ENCODE measurements at places on chromosomes 3 and 15.

- no peak for DNase-seq
Observed at GRCh38 chr3:53675942-53676341, 170.3 kb downstream of the CHDH start.

- no peak for DNase-seq
Observed at GRCh38 chr3:3778641-3779270, 20.5 kb upstream of the LRRN1 start.

GRCh38 chr3:14780927-14781507 is 37.7 kb upstream of the FGD5 start:
- no peak for DNase-seq

GRCh38 chr3:5021116-5022092 is 42.2 kb downstream of the BHLHE40 start:
- DNase-seq, result no peak

GRCh38 chr3:189278221-189278620 is 106.5 kb downstream of the TPRG1 start:
- no peak for DNase-seq

DNA sequence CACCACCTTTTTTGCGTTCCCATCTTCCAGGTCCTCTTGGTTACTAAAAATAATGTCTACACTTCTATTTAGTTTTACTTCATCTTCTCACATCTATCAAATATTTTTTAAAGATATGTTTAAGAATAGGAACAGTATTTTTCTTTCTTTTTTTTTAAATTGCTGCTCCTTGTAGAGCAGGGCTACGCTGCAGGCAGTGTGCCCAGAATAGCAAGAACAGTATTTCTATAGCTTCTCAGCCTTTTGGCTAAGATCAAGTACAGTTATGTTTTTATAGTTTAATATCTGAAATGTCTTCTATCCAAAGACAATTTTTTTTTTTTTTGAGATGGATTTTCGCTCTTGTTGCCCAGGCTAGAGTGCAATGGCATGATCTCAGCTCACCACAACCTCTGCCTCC is 73.0 kb downstream of the MYO9A start:
- DNase-seq, result no peak

GRCh38 chr15:101320501-101321052 is 25.5 kb upstream of the SNRPA1 start:
- peak; percentile 39 for DNase-seq

DNA sequence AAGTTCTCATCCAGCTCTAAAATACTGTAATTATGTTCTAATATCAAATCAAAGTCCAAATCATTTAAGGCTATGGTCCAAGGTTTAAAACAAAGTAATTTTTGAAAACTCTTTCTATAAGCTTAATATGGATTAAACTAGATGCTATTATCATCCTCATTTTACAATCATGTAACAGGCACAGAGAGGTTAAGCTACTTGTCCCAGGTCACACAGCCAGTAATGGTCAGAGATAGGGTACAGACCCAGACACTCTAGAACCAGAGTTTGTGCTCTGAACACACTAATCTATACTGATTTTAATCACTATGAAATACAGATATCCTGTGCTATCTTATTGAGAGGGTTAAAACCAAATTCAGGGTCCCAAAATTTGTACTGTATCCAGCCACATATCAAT is 44.8 kb downstream of the DENND4A start:
- DNase-seq, result no peak

GRCh38 chr3:126773783-126774182 is 69.7 kb downstream of the CHCHD6 start:
- no peak for DNase-seq

GRCh38 chr3:187733371-187733770 is 11.9 kb downstream of the BCL6 start:
- no peak for DNase-seq

- no peak for DNase-seq
Observed at GRCh38 chr3:47836986-47837385, 34.0 kb downstream of the DHX30 start.

DNA sequence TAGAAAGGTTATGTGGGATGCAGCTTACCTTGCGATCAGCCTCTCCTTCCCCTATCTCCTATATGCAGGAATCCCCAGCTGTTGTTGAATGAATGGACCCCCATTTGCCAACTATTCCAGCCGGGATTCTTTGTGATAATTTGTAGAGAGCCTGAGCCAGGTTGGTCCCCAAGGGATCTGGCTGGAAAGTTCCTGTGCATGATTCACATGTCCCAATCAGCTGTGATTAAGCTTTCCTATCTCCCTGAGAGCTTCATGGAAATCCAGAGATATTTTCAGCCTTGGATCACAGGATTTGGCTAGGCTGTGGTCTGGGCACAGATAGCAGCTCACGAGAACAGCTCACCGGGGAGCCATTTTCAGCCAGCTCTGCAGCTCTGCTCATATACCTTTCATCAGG is 76.7 kb downstream of the ARNT2 start:
- DNase-seq, result no peak

GRCh38 chr3:134357261-134357913 is 16.9 kb downstream of the AMOTL2 start:
- no peak for DNase-seq

- DNase-seq, result no peak
Observed at GRCh38 chr15:76073554-76073953, 13.8 kb downstream of the TMEM266 start.

GRCh38 chr3:59469948-59470723 is 420.3 kb upstream of the CFAP20DC start:
- DNase-seq, result peak; percentile 14

DNA sequence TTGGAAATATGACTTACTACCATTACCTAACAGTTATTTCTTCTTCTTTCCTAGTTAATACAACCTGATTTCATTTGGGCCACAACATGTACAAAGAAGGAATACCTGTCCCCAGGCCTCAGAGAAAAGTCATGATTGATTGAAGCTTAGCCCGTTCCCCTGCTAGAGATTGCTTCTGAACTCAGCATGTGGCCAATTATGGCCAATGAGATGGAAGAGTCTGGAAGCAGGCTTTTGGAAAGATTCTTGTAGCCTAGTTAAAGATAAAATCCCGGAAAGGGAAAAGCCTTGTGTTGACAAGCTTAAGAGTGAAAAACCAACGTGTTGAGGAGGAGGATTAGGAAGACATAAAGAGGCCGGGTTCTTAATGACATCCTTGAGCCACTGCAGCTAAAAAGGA is 17.0 kb upstream of the TM6SF1 start:
- no peak for DNase-seq

DNA sequence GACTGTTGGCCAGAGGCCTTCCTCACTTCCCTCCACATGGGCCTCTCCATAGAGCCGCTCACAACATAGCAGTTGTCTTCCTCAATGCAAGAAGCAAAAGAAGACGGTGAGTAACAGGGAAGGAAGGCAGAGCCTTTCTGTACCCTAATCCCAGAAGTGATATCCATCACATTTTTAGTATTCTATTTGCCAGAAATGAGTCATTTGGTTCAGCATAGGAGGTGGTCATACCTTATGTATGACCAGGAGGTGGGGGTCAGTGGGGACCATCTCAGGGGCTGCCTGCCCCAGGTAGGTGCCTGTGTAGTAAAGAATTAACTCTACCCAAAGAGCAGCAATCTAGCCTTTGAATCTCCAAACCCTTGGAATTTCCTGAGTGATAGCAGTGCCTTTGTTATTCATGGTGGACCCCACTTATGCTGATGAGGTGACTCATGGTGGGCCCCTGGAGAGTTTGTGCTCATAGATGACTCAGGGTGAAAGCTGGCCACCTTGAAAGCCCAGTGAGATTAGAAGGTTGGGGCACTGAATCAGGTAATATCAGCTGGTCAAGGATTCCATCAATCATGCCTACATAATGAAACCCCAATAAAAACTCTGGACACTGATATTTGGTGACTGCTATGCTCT is 323.9 kb upstream of the IGF1R start:
- DNase-seq, result no peak

DNA sequence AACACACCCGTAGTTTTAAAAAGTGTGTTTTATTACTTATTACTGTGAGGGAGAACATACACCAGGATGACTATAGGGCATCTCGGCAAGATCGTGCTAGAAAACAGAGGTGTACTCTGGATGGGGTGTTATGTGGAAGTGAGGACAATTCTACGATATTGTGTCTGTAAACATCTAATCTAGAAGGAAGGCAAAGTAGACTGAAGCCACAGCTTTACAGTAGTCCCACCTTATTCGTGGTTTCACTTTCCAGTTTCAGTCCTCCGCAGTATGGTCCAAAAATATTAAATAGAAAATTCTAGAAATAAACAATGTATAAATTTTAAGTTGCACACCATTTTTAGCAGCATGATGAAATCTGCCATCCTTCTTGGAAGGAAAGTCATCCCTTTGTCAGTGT is 277.9 kb downstream of the UNC13C start:
- DNase-seq, result no peak

DNA sequence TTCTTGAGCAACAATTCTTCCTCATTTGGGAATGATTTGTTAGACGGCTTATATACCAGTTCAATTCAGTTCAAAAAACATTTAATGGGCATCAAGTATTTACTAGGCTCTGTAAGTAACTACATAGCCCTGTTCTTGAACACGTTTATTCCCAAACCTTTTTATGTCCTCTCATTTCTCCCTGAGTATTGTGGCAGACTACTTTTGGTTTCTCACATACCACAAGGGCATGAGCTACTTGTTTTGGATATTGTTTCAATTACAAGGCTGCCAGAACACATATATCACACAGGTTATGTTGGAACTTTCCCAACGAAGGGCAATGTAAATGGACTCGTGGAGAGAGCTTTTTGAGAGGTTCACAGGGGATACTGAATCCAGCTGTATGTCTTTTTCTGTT is 363.8 kb upstream of the NAALADL2 start:
- DNase-seq, result no peak

DNA sequence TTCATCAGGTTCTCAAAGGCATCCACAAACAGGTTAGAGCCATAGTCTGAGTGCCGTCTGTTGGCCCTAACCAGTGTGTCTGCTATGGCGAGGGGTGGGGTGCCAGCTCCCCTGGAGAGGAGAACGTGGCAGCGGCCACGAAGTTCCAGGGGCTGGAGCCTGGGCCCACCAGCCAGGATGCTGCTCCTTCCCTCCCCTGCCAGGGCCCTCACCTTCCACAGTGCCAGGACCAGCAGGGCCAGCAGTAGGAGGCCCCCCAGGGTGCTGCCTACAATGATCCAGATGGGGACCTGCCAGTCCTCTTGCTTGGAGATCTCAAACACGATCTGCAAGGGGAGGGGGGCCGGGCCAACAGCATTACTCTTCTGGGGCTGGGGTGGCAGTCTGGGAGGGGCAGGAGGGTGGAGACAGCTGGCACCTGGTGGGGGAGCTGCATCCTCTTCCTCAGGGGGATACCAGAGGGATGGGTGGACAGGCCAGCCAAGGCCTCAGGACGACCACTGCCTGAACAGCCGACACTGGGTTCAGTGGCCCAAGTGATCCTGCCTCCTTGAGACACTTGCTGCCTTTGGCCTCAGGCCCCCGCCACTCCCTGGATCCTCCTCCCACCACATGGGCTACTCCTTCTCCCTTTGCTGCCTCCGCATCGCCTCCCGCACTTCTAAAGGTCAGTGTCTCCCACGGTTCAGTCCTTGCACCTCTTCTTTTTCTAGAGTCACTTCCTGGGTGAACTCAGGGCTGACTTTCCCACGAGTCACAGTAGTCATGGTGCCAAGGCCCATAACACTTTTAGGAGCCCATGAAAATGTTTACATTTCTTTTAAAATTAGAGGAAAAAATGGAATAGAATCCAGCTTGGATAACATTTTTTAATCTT is 26.3 kb downstream of the FEM1B start:
- no peak for DNase-seq

- no peak for DNase-seq
Observed at GRCh38 chr3:149356044-149356592, 21.3 kb downstream of the TM4SF1 start.

DNA sequence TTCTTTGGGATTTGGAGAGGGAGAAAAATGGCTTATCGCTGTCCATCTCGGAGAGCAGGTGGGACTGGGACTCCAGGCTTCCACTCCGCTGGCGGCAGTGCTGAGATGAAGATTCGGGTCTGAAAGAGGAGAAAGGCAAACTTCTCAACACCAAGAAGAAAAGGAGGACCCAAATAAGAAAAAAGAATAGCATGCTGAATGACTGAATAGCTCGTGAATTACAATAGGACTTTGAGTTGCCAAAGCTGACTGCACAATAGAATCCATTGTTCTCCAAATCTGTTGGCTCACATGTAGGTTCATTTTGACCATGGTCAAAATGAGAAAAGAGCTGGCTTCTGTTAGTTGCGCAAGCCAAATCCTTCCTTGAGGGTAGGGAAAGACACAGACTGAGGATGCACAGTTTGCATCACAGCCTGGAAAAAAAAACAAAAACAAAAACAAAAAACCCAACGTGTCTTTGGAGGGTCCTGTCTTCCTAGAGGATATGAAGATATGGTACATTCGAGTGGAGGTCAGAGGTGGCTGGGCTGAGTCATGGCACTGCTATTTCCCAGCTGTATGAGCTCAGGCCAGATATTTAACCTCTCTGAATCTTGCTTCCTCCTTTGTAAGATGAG is 59.3 kb upstream of the LMOD3 start:
- no peak for DNase-seq

DNA sequence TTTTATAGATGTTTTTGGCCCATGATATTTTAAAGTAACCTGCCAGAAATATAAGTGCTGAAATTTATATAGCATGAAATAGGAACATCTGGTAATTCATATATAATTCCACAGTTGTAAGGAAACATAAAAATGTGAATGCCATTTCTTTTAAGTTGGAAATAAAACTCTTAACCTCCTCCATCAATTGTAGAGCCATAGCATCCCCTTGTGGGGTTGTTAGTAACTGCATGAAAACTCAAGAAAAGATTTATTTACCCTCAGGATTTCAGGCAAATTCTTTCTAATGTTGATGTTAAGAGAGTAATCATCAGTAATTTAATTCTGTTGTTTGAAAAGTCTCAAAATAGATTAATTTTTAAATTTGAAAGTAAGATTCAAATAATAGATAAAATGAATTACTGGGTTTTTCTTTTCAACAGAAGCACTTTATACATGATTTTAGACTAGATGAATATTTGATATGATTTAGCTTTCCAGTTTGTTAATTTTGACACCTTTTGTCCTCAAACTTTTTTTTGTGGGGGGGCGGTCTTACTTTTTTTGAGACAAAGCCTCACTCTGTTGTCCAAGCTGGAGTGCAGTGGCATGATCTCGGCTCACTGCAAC is 74.7 kb downstream of the RASA2 start:
- no peak for DNase-seq

DNA sequence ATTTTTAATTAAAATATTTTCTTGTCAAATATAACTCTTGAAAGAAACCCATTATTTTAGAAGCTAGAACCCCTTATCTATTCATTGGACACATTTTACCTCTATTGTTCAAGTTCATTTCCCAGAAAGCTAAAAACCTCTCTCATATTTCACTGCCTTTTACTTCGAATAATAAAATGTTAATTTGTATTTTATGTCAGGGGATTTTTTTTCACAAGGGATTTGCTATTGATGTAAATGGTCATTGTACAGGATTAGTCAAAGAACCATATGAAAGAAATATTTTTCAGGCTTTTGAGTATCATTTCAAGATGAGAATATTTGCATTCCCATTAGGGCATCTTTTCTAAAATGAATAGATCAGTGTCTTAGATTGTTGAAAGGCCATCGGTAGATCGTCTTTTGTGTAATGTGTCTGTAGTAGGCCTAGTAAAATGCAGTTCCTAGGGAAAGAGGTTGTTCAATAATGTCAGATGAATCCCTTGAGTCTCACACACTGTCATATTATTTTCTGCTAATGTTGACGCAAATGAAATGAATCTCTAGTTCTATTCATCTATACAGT is 114.5 kb downstream of the ROBO1 start:
- DNase-seq, result no peak
